Heart left ventricle (tissue), 16 donors: ENCODE measurements at places on chromosomes 11 and 22. TPM values are rescaled to one million over a fixed set of nuclear protein-coding genes. Genes with fewer than 3 reads are reported as not detected.

The OR2D2 gene
- polyA plus RNA-seq: not detected

The TSPAN32 gene
- polyA plus RNA-seq: 15.5 TPM

The C11orf87 gene
- polyA plus RNA-seq: 0.04 TPM

The SWAP70 gene
- polyA plus RNA-seq: 18.9 TPM

The OR10A2 gene
- not detected for polyA plus RNA-seq

The CNGA4 gene
- 0.11 TPM for polyA plus RNA-seq

The GRM5 gene
- 0.01 TPM for polyA plus RNA-seq

The TTC28 gene
- polyA plus RNA-seq: 5.3 TPM

The BIRC3 gene
- 3.3 TPM for polyA plus RNA-seq

The TTC36 gene
- 0.23 TPM for polyA plus RNA-seq
